Stimulated activated CD8-positive, alpha-beta memory T cell treated with anti-CD3 and anti-CD28 coated beads, Interleukin-2, amount 100 ng/mL, for 1 hour (primary cell): ENCODE measurements at places on chromosomes 6 and 20.

- DNase-seq: no peak
These were observed 1.5 kb upstream of the CPNE5 start for GRCh38 chr6:36840432-36841403.

DNA sequence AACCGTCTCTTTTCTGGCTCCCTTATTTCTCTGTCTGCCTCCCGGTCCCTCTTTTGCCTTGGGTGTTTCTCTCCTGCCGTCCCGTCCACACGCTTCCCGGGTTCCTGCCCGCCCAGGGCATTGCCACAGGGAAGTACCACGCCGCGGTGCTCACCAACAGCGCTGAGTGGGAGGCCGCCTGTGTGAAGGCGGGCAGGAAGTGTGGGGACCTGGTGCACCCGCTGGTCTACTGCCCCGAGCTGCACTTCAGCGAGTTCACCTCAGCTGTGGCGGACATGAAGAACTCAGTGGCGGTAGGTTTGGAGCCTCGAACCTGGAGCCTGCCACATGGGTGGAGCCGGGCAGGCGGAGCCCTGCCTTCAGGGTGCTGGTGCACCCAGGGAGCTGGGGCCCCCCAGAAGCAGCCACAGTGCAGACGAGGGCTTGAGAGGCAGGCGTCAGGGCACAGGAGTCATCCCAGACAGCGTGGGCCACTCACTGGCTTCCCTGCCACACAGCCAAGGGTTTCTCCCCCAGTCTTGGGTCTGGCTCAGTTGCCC lies 21.3 kb downstream of the NPEPL1 start:
- DNase-seq: no peak

GRCh38 chr6:24490948-24491347 lies 1.6 kb upstream of the GPLD1 start:
- no peak for DNase-seq

DNA sequence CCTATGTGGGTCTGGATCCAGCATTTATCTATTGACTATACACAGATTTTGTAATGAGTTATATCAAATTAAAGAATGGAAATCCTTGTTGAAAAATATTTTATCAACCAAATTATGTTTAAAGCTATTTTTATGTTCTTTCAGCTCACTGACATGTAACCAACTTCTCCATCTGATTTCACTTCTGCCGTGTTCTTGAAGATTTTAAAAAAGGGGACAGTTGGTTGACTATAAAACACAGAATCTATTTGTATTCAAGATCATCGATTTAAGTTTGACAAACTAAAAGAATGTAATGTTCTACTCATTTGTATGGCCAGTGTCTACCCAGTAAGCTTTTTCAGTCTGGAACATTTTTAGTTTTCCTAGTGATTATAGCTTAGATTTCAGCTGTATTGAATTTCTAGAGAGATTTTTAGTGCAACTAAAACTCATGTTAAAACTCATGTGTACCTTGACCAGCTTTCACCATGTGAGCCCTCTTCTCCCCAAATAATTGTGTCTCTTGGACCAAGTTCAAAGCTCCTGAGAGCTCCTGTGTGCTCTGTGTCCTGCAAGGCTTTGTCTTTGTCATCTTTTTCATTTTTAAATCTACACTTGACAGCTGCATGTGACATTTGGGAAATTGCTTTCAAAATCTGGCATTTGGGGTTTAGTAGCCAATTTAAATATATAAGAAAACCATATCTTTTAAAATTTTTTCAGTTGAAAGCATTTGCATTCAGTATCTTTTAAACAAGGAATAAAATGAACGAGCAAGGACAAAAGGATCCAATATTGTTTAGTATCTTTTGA lies 118.4 kb upstream of the TIAM2 start:
- DNase-seq: no peak

GRCh38 chr6:134481966-134482365 lies 164.1 kb upstream of the SGK1 start:
- DNase-seq: no peak

DNA sequence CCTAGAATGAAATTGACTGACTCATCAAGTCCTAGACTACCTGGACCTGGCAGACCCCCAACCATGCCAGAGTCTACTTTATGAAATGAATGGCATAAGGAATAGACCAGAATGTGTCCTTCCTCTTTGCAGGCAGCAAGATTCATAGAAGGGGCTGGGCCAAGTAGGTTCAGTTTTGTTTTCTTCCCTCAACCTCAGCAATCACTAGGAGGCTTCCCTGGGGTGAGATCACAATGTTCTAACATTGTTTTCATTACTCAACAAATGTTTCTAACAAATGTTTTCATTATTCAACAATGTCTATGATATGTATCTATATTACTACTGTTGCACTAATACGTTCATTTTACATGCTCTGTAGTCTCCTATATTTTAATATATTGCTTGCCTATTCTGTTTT lies 8.4 kb upstream of the FAM162B start:
- DNase-seq: no peak

DNA sequence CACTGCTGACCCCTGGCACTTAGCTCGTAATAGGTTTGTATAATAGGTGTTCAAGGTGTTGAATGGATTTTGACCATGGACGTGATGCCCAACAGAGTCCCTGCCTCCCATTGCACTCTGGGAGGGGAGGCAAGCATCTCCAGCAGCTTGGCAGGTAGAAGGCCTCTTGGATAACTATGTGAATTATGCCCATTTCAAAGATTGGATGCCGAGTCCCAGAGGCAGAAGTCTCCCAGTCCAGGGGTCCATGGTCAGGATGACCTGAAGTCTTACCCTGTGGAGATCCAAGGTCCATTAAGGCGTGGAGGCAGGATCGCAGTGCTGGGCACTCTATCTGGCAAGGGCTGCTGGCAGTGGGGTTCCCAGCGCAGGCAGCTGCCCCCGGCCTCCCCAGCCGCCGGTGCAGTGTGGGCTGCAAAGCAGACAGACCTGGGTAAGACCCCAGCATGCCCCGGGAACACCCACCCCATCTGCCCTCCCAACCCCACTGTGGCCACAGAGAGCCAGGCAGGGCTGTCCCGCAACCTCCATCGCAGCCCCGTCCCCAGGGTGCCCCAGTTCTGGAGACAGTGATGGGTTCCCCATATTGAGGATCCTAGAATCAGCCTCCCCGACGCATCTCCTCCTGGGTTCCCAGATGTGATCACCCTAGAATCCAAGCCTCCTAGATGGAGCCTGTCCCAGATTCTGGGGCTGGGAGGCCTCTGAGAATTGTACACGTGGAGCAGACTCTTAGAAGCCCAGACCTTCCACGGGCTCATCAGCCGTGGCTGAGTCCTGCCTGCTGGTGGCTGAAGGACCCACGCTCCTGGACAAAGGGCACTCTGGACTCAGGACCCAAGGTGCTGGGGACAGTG lies 44.6 kb downstream of the APCDD1L start:
- no peak for DNase-seq

DNA sequence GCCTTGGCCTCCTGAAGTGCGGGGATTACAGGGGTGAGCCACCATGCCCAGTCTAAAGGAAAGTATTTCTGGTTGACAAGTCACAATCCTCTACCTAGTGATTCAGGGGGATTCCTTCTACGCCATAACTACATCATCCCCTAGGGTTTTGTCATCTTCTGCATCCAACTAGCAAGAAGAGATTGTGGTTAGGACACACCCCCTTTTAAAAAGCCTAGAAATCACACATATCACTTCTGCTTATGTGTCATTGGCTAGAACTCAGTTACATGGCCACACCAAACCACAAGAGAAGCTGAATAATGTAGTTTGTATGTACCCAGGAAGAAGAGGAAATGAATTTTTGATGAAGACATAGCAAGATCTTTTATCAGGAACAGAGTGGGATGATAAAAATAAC lies 14.7 kb upstream of the CHD6 start:
- DNase-seq: no peak

- no peak for DNase-seq
These were observed 208.8 kb downstream of the DLL1 start for GRCh38 chr6:170082067-170082466.
